ENCODE measurements at places on chromosomes 1 and 21.

DNA sequence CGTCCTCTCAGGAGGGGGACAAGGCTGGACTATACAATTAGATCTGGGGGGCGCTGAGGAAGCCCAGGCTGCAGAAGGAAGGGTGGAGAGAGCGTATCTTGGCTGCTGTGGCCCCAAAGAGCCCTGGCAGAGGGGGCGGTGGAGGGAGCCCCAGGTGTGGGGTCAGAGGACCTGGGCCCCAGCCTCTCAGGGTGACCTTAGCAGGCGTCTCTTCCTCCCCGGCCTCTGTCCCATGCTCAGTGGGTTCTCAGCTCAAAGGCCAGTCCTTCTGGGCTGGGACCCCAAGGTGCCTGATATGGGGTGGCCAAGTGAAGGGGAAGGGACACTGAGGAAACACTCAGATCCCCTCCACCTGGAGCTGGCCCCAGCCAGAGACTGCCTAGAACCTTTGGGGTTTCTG, 1.8 kb downstream of the FAM131C start:
- DNase-seq, result no peak

- DNase-seq, result no peak
Measured at GRCh38 chr1:159775716-159776115, 5.0 kb upstream of the DUSP23 start.

DNA sequence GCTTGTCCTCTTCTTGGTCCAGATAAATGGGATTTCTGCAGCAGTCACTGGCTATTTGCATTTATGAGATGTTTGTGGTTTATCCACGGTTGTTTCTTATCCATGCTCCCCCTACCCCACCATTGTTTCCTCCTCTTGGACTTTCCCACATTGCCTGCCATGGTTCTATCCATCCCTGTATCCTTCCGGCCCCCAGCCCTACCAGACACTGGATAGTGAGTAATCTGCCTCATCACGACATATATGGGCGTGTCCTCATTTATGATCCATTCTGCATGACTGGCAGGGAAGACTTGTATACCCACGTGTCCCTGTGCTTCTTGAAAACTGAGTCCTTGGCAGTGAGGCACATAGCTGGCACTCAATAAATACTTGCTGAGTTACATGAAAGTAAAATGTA, 40.1 kb downstream of the CACNA1S start:
- DNase-seq, result no peak

GRCh38 chr1:113576271-113576670, 183.0 kb downstream of the PHTF1 start:
- no peak for DNase-seq

Measured in activated CD8-positive, alpha-beta memory T cell treated with anti-CD3 and anti-CD28 coated beads for 4 hours (primary cell).